ENCODE measurements at places on chromosomes 1 and 21. TPM values are rescaled to one million over a fixed set of nuclear protein-coding genes. Genes with fewer than 3 reads are reported as not detected.

DNA sequence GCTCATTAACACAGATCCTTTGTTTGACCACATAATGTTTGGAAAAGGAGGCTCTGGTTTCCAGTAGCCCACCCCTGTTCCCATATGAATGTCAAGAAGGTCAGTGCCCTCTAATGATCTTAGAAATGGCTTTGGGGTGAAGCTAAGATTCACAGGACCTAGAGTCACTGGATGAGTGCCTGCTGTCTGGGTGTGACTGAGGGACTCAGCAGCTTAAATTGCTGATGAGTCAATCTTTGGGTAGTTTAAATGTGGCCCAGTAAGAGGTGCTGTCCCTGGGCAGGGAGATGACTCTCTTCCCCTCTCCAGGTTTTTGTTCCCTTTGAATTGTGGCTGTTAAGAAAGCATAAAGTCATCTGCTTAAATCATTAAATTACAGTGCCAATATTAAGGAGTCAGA is 50.6 kb downstream of the L1TD1 start:
- H3K27me3 ChIP-seq, result no peaks in the 10 kb centered on the region
- no peak for DNase-seq
- H3K4me1 ChIP-seq, result peaks cover 5% of the 10 kb centered on the region
- no peak overlapping the region for H3K4me3 ChIP-seq
- no peaks in the 10 kb centered on the region for H3K36me3 ChIP-seq
- no peak overlapping the region for H3K27ac ChIP-seq

LHX8 gene
- not detected for total RNA-seq

CNR2 gene
- total RNA-seq, result not detected

GRCh38 chr1:196405839-196406238 is 202.4 kb downstream of the KCNT2 start:
- no peaks in the 10 kb centered on the region for H3K27me3 ChIP-seq
- no peak for DNase-seq
- no peaks in the 10 kb centered on the region for H3K4me1 ChIP-seq
- H3K27ac ChIP-seq, result no peak overlapping the region

- H3K36me3 ChIP-seq, result no peaks in the 10 kb centered on the region
- DNase-seq, result no peak
- H3K4me3 ChIP-seq, result no peak overlapping the region
- H3K27me3 ChIP-seq, result no peaks in the 10 kb centered on the region
- H3K27ac ChIP-seq, result no peak overlapping the region
Observed at GRCh38 chr1:44724296-44724954, 6.5 kb downstream of the RNU5D-1 start.

- DNase-seq, result peak; percentile 83
- H3K27me3 ChIP-seq, result no peaks in the 10 kb centered on the region
- H3K27ac ChIP-seq, result no peak overlapping the region
- H3K4me1 ChIP-seq, result no peaks in the 10 kb centered on the region
Observed at GRCh38 chr1:109793486-109794318, 30.0 kb upstream of the EPS8L3 start.

KRTAP15-1 gene
- not detected for total RNA-seq

DNA sequence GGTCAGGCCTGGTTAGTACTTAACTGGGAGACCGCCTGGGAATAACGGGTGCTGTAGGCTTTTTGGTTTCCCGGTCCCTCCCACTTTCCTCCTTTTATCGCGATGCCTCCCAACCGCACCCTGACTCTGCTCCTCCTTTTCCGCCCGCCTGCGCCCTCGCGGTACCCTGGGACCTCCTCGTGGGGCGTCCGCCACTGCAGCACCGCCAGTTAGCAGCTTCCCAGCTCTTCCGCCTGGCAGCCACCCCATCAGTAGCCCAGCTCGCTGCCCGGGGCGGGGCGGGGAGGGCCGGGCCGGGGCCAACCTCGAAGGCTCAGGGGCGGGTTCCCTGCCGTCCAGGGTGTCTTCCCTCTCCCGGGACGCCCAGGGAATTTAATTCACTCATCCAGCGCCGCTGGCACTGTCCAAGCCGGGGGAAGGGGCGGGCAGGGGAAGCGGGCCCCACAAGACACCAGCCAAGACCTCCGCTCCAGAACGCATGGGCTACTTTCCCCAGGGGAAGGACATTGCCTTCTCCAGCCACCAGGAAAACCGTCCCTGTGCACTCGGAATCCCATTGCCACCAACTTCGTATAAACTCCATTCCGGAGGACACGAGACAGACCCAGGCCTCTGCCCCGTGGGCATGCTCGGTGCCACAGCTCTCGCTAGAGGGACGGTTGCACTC is 2.0 kb upstream of the ZNF678 start:
- no peak for DNase-seq
- no peak overlapping the region for H3K27ac ChIP-seq
- H3K4me3 ChIP-seq, result no peak overlapping the region
- H3K36me3 ChIP-seq, result peaks cover 4% of the 10 kb centered on the region

DNA sequence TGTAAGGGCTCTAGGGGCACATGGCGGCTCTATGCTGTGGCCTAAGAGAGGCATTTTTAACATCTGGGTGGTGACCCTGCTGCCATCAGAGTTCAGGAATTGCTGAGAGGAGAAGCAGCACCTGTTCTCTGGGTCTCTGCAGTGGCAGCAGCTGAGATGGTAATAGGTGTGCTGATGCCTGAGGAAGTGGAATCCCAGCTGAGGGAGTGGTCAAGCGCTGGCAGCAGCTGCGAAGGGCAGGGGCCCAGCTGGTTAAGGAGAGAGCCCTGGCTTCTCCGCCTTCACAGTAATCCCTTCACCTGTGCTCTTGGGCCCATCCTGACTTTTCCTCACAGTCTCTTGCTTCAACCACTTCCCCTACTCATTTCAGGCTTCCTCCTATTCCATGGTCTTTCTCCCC is 39.8 kb downstream of the GJA5 start:
- H3K36me3 ChIP-seq, result no peaks in the 10 kb centered on the region
- no peaks in the 10 kb centered on the region for H3K4me1 ChIP-seq

DNA sequence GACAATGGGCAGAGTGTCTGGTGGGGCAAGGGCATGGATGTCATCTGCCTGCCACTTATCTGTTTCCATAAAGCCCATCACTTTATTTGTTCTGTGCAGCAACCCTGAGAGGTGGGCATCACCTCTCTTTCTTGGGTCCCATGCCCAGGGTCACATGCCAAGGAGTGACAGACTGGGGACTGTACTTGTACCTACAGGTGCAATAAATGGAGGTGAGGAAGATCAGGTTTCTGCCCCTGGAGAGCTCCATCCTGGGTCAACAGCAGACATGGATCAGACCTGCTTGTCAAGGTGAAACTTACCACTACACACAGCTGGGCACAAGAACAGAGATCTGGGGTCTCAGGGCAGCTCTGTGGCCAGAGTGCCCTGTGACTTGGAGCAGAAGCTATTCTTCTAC is 18.4 kb upstream of the PRDM16 start:
- H3K27me3 ChIP-seq, result no peaks in the 10 kb centered on the region
- H3K4me3 ChIP-seq, result no peak overlapping the region
- H3K36me3 ChIP-seq, result no peaks in the 10 kb centered on the region

DNA sequence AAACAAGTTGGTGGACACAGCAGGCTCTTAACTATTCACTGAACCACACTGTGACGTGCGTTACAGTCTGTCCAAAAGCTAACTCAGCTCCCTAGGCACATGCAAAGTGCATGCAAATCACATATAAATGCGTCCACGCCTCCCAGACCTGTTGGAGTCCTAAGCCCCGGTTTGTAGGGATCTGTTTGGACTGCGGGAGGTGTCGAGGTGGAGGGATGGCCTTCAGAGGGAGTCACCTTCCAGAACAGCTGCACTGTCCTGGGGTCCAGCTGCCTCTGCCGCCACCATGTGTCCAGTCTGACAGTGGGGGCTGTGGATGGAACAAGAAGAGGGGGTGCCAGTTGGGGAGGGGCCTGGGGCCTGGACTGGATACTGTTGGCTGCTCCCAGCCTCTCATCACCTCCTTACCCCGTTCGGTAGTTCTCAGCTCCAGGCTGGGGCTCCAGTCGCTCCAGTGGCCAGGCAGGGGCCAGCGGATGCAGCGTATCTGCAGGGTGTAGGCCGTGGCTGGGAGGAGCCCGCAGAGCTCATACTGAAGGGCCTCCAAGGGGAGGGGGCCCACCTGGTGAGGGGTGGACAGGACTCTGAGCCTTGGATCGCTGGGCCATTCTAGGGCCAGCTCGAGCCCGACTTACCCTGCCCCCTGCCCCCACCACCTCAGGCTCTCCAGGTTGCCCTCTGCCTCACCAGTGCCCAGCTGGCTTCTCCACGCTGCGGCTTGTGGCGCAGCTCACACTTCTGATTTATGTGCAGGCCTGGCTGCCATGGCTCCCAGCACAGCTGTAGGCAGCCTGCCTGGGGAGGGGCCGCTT is 7.9 kb upstream of the MRPS15 start:
- H3K4me3 ChIP-seq, result no peak overlapping the region
- DNase-seq, result peak; percentile 65

DNA sequence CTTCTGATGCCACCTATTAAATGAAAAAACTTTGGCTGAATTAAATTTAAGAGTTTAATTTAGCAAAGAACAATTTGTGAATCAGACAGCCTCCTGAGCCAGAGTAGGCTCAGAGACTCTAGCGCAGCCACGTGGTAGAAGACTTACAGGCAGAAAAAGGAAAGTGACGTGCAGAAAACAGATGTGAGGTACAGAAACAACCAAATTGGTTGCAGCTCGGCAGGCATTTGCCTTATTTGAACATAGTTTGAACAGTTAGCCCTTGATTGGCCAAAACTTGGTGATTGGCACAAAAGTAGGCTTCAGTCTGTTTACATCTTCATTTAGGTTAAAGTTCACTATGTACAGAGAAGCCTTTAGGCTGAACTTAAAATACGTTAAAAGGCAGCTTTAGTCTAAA is 22.9 kb downstream of the TCP10L start:
- no peaks in the 10 kb centered on the region for H3K36me3 ChIP-seq
- H3K4me1 ChIP-seq, result no peaks in the 10 kb centered on the region

AGMAT gene
- total RNA-seq, result 4.4 TPM

DNA sequence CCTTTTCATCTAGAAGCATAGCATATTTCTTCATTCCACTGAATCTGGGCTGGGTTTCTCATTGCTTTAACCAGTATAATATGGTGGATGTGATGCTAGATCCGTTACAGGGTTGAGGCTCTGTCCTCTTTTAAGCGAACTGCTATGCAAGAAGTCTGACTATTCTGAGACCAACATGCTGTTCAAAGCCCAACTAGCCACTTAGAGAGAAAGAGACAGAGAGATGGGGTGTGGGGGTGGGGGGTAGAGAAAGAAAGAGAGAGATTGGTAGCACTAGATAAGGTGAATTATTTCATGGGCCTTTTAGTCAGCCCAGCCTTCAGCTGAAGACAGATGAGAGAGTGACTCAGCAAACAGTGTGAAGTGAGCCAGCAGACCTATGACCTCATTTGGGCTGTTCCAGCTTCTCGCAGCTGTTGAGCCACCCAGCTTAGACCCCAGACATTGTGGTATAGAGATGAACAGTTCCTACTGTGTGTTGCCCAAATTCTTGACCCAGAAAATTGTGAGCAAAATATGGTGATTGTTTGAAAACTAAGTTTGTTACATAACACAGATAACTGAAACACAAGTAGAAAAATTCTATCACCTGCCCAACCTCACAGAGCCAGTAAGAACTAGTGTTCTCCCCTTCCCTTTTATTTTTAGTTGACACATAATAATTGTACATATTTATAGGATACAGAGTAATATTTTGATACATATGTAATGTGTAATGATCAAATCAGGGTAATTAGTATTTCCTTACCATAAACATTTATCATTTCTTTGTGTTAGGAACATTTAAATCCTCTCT is 40.7 kb upstream of the PRKACB start:
- H3K36me3 ChIP-seq, result no peaks in the 10 kb centered on the region
- peaks cover 2% of the 10 kb centered on the region for H3K4me1 ChIP-seq
- peak overlapping the region; percentile 34 for H3K4me3 ChIP-seq
- peak; percentile 70 for DNase-seq
- peak overlapping the region; percentile 61 for H3K27ac ChIP-seq
- no peaks in the 10 kb centered on the region for H3K27me3 ChIP-seq

Data from endodermal cell (in vitro differentiated cells).